Stimulated activated CD4-positive, alpha-beta T cell treated with anti-CD3 and anti-CD28 coated beads, Interleukin-1b, Interleukin-23, amount 100 ng/mL, for 1 hour (primary cell): ENCODE measurements at places on chromosomes 11 and 22.

- no peak for DNase-seq
Measured at GRCh38 chr11:66951135-66951534, 7.0 kb downstream of the PC start.

DNA sequence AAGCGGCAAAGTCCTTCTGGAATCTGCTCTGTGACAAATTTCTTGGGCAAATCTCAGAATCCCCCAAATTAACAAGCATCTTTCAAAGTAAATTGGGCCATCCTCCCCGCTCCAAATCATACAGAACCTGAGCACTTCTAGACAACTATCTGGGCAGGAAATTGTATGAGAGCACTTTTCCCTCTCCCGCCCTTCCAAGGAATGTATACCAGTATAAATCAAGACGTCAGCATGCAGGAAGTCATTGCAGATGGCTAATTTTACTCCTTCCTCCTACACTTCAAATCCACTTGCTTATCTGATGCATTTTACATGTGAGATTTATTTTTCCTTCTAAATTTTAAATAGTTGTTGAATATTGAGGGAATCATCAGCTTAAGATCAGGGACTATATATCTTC, 52.1 kb downstream of the NTM start:
- no peak for DNase-seq

- DNase-seq: no peak
Measured at GRCh38 chr11:20652150-20652806, 17.1 kb upstream of the NELL1 start.

DNA sequence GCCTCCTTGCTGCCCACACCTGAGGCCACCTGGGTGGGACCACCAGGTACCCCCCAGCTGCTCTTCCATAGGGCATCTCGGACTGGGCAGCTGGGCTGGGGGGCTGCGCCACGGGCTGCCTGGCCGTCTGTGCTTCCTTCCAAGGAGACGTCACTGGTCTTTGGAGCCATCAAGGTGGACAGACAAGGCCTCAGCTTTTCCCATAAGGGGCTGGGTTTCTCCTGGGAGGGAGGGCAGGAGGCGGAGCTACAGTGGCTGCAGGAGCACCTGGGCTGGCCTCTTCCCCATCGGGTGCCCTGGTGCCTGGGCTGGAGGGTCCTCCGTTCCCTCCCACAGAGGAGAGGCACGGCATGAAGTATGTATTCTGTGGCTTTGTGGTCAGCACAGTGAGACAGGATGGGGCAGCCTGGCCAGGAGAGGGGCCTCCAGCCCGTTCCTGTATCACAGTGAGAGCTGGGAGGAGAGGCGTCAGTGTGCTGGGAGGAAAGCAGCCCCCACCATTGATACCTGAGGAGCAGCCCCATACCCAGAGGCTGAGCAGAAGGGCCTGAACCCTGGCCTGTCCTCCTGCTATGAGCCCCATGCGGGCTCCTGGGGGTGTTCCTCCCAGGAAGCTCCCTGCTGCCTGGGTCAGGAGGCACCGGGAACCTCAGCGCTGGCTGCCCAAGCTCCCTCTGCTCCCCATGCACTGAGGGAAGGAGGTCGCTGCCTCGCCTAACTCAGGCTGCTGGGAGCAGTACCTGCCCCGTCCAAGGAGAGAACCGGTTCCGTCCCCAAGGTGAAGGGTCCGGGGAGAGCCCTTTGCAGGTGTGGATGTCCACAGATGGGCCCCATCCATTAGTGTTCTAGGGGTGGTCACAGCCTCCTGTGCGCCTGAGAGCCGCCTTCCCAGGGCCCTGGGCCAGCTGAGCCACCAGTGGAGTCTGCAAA, 1075.0 kb downstream of the BRD1 start:
- DNase-seq: no peak

- no peak for DNase-seq
Measured at GRCh38 chr11:73446766-73447165, 70.6 kb downstream of the RELT start.

DNA sequence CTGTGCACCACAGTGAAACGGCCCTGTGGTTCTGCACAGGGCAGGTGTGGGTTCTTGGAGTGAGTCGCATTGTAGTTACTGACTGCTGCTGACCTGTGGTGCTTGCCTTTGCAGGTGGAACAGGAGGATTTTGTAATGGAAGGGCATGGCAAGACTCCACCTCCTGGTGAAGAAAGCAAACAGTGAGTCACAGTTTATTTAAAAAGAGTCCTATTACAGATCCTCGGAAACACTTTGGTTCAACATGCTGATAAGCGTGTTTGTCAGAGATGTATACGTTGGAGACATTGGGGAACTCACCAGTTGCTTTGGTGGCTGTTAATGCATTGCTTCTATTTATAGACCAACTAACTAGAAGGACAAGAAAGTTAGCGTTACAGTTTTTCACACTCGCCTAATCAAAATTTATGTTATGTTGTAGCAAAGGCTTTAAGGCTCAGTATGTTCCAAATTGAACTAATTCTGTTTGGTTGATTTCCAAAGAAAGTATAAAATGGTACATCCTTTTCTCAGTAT, 21.7 kb upstream of the TNRC6B start:
- no peak for DNase-seq

- DNase-seq: no peak
Measured at GRCh38 chr11:67356387-67356863, 3.1 kb upstream of the POLD4 start.

DNA sequence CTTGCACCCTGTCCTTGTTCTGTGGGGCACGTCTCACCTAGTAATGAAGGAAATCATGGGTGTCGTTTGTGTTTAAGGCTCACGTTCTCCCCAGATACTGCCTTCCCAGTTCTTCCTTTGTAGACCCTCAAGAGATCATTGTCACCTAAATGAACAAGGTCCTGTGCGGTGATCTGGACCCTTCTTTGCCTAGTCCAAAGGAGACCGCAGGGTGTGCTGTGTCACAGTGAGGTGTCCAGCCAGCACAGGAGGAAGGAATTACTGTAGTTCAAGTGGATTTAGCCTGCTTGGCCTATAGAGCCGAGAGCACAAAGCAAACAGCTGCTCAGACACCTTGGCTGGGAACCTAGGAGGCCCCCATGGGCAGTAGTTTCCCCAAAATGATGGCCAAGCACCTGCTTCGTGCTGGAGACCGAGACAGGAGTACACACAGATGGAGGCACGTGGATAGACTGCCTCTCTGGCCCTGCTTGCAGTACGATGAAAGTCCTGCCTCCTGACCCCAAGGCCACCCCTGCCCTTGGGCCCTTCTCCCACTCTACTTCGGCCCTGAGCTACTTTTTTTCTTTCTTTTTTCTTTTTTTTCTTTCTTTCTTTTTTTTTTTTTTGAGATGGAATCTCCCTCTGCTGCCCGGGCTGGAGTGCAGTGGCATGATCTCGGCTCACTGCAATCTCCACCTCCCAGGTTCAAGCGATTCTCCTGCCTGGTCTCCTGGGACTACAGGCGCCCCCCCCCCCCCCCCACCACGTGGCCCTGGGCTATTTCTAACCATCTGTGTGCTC, 19.4 kb upstream of the PPFIA1 start:
- no peak for DNase-seq

- DNase-seq: no peak
Measured at GRCh38 chr11:62463121-62463542, 44.3 kb downstream of the SCGB1A1 start.

DNA sequence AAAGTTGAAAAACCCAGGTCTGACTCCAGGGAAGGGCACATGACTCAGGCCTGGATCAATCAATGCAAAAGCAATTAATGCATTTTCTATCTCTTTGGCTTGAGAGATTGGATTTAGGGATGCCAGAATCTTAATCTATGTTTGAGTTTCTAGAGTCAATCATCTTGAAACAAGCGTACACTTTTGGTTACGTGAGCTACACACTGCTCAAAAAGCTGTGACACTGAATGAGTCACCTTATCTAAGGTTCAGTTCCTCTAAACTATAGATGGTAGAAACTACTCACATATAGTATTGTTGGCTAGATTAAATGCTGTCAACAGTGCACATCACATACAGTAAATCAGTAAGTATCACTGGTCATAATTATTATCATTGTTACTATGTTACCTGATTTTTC, 24.2 kb downstream of the MRE11 start:
- no peak for DNase-seq

GRCh38 chr22:35900483-35901168, 128.0 kb downstream of the RBFOX2 start:
- DNase-seq: no peak

GRCh38 chr11:76159303-76159937, 46.9 kb downstream of the WNT11 start:
- no peak for DNase-seq

DNA sequence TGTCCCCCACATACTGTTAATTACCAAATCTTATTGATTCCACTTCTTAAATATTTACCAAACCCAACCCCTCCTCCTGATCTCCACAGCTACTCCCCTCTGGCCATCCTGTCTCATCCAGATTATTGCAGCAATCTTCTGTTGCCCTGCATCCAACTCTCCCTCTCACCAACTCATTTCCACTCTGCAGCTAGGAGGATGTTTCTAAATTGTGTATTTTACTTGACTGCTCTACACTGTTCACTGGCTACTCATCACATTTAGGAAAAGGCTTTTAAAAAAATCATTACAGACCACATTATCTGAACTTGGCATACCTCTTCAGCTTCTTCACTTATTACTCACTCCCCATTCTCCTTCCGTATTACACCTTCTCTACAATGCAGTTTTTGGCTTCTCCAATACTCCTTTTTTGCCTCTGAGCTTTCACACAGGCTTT, 117.9 kb downstream of the ATG16L2 start:
- DNase-seq: no peak

GRCh38 chr11:62542750-62543567, 3.6 kb downstream of the AHNAK start:
- peak; percentile 63 for DNase-seq

GRCh38 chr22:42443240-42444076, 11.3 kb upstream of the NFAM1 start:
- DNase-seq: no peak

GRCh38 chr22:21865041-21865440, 2.4 kb downstream of the MAPK1 start:
- DNase-seq: no peak

GRCh38 chr11:71488681-71489270, 35.8 kb downstream of the NADSYN1 start:
- DNase-seq: no peak

GRCh38 chr11:117394221-117394925, 66.7 kb downstream of the CEP164 start:
- no peak for DNase-seq

- DNase-seq: no peak
Measured at GRCh38 chr11:117418737-117419481, 91.3 kb downstream of the CEP164 start.

DNA sequence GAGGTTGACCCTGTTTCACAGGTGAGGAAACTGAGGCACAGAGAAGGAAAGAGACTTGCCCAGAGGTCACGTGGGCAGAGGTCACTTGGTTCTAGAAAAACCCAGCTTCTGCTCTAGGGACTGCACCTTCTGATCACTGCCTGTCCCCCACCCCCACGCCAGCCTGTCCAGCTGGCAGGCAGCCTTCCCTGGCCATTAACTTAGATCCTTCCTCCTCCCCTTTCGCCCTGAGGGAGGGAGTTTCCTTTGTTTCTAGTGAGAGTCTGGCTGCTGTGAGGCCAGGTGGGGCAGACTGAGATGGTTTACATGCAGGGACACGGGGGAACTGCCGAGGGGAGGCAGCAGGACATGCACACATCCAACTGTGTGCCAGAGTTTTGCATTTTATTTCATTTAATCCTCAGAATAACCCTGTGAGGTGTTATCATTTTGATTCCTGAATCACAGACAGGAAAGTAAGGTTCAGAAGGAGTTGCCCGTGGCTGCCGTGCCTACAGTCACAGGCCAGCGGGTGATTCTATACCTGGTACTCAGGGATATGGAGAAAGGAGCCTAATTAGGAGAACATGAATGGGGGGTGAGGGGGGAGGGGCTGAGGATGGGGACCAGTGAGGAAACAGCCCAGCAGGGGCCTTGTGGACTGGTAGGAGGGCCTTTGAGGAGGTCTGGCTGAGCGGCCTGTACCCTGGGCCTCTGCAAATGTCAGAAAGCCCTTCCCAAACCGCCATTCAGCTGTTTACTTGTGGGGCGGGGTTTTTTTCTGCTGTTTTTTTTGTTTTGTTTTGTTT, 3.4 kb downstream of the FAM83F start:
- no peak for DNase-seq

GRCh38 chr11:35145271-35145670, 6.3 kb downstream of the CD44 start:
- DNase-seq: no peak
